Motor neuron (in vitro differentiated cells): ENCODE measurements at places on chromosomes 5 and 9.

- peak; percentile 52 for ATAC-seq
Measured at GRCh38 chr9:135968083-135968476, 6.9 kb upstream of the UBAC1 start.

DNA sequence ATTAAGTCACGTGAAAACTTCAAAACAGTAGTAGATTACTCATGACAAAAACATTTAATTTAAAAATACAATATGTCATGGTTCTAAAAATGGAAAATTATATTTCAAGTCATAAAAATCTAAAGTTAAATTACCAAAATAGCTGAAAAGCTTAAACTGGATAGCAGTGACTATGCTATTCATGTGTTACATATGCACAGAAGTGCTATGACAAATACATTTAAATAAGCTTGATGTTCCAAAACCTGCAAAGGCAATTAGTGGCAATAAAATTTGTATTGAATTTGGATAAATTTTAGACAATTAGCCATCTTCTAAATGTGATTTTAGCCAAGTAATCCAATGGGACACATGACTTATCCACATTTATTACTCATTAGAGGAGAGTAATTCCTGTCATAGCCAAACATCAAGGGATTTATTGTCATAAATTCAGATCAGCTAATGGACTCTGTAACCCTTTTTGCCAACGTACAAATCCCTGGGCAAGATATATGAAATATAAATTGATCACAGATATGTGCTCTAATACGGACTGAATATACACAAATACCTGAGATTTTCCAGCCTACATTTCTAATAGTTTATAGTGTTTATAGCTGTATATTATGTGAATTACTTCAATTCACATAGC is 419.4 kb downstream of the ISL1 start:
- ATAC-seq = no peak

DNA sequence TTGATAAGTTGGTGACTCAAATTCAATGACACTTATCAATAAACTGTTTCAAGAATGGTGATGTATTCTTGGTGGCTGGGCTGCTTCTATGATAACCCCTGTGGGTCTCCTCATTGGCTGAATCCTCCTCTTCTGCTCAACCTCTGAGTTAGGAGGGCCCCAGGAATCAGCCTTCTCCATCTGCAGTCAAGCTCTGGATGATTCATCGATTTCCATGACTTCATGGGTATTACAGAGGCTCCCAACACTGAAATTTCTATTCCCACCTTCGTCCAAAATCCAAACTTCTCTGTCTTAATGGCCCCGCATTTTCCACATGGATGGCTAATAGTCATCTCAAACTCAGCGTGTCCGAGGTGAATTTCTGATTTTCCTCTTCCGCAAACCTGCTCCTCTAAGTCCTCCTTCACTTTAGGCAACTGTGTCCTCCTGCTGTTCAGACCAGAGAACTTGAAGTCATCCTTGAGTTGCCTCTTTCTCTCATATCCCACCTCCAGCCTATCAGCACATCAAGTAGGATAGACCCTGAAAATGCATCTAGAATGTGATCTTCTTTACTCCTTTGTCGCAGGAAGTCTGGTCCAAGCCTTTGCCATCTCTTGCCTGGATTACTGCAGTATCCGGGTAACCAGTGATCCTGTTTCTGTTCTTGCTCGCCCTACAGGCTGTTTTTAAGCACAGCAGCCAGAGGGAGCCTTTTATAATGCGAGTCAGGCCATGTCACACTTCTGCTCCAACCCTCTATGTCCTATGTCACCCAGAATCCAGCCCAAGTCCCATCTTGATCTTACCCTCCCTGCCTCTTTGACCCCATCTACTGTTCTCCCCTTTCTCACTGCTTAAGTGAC is 41.4 kb upstream of the IL7R start:
- ATAC-seq = no peak

DNA sequence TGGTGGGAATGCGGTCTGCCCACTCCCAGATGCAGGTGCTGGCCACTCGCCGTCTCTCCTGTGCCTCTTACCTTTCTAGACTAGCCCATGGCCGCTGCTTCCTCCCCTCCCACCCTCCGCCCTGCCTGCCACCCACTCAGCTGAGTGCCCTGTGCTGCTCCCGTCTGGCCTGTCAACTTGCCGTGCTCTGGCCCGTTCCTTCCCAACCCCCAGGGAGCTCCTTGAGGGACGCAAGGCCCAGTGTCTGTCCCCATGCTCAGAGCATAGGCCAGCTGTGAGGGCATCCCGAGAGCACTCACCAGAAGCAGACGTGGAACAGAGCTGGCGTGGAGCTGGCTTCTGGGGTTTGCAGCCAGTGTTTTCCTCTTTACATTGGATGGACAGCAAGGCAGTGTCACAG is 20.2 kb downstream of the HNRNPH1 start:
- no peak for ATAC-seq

DNA sequence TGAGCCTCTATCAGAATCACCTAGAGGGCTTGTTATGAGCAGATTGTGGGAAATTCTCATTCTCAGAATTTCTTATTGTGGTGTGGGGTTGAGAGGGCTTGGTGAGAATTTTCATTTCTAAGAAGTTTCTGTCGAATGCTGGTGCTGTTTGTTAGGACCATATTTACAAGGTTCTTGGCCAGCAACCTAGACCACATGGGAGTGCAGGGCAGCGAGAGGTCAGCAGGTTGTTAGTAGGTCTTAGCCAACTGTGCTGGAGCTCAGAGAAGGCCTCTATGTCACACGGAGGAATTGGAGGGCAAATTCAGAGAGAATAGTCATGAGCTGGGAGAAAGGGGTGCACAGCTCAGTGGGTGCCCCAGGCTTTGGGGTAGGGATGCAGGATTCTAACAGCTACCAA is 357.0 kb downstream of the LRRC70 start:
- ATAC-seq = no peak

GRCh38 chr9:100856238-100856637 is 172.3 kb upstream of the PLPPR1 start:
- ATAC-seq = no peak

DNA sequence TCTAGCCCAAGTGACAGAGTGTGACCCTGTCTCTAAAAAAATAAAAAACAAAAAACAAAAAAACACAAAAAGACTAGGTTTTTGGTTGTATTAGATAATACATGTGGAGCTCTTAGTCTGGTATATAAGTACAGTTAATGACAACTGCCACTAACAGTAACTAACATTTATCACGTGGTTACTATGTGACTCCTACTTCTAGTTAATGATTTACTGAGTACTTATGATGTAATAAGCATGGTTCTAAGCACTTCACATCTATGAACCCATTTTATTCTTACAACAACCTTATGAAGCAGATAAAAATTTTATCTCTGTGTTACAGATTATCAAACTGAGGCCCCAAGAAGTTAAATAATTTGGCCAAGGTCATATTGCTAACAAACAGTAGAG is 6.1 kb upstream of the TMEFF1 start:
- ATAC-seq = no peak

GRCh38 chr5:78903353-78903752 is 81.8 kb downstream of the ARSB start:
- ATAC-seq = no peak

DNA sequence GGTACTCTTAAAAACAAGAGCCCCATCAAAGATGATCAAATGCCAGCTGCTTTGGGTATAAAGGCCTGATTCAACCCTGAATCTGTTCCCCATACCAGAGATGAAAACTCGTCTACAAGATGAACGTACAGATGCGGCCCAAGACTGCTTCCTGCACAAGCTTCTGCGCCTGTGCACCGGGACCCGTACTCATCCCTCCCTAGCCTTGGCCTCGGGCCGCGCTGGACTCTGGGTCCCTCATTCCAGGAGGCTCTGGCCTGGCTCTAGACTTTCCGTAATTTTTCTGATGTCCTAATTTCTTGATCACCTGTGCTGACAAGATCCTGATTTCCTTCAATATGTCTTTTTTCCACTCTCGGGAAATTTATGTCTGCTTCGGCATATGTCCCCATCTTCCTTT is 612.3 kb downstream of the BNC2 start:
- ATAC-seq = no peak

- ATAC-seq = peak; percentile 82
Measured at GRCh38 chr5:40689438-40689837, 9.7 kb downstream of the PTGER4 start.

- no peak for ATAC-seq
Measured at GRCh38 chr9:69499959-69500358, 172.2 kb downstream of the APBA1 start.

DNA sequence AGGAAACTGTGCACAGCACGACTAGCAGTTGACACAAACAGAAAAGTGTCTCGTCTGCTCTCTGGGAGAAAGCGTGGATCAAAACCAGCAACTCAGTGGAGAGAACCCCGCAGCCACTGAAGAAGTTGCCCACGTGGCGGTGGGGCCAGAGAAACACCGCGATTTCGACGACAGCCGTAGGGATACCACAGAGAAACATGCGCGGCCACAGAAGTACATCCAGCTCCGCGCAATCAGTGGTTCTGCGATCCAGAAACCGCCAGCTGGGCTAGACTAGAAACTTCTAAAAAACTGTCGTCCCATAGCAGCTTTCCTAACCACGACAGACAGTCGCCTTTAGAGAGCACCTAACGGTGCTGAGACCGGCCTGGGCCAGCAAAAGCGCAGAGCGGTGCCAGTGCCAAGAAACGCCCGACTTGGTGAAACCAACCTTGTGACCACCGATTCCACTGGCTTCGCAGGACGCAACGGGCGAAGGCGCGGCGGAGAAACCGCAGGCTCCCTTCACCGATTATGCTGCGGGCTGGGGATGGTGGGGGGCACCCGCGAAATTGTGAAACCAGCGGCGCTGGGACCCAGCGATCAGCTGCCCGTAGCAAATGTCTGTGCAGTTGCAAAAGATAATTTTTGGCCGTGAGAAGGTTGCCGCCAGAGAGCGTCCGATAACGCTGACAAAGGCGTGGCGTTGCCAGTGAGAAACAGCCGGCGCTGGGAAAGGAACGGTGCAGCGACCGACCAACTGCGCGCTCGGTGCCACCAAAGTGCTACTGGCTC is 2.7 kb upstream of the ANXA2R start:
- ATAC-seq = peak; percentile 33

GRCh38 chr5:81027481-81028058 is 67.4 kb downstream of the RASGRF2 start:
- no peak for ATAC-seq

DNA sequence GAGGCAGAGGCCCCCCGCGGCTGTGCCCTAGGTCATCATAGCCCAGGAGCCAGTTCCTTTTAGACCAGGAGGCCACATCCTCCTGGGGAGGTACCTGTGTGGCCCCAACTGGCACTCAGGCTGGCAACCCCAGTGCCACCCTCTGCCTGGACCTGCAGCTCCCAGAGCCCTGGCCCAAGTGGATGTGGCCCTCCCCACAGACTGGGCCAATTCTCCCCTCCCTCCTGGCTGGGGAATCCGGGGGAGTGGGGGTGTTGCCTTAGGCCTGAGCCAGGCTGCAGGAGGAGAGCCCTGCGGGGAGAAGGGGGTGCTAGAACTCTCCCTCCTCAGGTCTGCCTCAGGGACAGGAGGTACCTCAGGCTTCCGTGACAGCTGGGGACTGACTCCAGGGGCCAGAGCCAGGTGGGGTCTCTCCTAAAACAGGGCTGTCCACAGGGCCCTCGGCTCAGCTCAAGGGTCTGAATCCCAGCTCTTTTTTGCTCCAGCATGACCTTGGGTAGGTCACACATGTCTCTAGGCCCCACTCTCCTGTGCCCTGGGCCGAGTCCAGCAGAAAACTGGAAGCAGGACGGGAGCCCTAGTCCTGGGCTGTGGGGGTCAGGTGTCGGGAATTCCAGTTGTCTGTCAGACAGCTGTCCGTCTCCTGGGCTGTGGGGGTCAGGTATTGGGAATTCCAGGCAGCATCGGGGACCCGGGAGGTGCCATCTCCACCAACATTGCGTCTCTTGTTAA is 9.6 kb downstream of the DNLZ start:
- ATAC-seq = peak; percentile 2

- peak; percentile 29 for ATAC-seq
Measured at GRCh38 chr5:28542987-28543386, 1504.6 kb upstream of the CDH9 start.

- peak; percentile 72 for ATAC-seq
Measured at GRCh38 chr9:129665389-129665775, at the start of gene PRRX2. Gene PRRX2, plus strand, starts transcription at chr9:129665647. Its CDS starts 221 bp downstream, at chr9:129665868.

DNA sequence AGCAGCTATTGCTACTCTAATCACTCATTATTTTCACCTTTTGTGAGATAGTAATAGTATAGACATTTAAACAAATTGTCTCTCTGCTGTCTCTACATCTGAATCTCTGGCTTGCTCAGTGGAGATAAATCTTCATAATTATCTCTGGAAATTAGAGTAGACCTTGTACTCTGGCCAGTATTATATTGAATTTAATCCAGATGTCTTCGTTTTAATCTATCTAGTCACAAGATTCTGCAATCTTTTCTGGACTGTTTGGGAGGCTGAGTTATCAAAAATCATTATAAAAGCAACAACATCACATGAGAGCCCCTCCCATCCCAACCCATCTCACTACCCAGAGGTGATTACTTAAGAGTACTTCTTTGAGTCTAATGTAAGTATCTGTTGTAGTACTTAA is 19.0 kb downstream of the ARHGAP26 start:
- no peak for ATAC-seq

DNA sequence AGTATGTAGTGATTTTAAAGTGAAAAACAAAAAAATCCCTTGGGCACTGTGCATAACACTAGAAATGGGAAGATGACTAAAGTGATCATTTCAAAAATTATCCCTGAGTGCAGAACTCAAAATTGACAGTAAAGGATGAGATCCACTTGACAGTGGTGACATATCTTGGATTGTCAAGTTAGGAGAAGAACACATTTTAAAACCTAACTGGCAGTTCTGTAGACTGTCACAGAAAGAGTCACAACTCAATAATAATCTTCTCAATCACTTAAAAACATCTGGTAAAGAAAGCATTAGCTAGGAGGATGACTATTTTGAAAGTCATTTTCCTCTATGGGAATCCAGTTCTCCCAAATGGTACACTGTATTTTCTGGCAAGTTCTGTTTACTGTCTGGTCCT is 127.1 kb downstream of the PIP5K1B start:
- no peak for ATAC-seq

DNA sequence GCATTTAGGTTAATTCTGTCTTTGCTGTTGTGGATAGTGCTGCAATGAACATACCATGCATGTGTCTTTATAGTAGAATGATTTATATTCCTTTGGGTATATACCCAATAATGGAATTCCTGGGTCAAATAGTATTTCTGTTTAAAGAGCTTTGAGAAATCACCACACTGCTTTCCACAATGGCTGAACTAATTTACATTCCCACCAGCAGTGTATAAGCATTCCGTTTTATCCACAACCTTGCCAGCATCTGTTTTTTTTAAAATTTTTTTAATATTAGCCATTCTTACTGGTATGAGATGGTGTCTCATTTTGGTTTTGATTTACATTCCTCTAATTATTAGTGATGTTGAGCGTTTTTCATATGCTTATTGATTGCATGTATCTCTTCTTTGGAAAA is 15.5 kb upstream of the TARS1 start:
- no peak for ATAC-seq
